ENCODE measurements at places on chromosomes 2 and 18.
A peak's percentile ranks its signal among the peaks of the same experiment; 100 is the strongest.

GRCh38 chr18:57797209-57797651 is 5.9 kb downstream of the ATP8B1 start:
- DNase-seq, result no peak

DNA sequence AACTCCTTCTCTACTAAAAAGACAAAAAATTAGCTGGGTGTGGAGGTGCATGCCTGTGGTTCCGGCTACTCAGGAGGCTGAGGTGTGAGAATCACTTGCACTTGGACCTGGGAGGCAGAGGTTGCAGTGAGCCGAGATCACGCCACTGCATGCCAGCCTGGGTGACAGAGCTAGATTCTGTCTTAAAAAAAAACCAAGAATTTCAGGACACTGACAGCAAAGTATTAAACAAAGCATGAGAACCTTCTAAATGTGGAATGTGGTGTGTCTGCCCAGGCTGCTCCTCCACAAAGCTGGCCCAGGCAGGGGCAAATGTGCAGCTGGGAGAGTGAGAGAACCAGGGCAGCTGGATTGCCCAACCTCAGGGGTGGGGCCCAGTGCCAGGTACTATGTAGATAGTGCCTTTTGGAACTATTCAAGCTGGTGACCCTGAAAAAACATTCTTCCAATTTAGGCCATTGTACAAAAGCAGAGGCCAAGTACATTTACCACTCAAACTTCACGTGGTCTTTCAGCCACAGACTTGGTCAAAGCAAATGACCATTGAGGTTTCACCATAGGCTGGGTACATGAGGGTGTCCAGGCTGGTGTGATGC is 6.7 kb upstream of the UGT1A5 start:
- DNase-seq, result no peak

DNA sequence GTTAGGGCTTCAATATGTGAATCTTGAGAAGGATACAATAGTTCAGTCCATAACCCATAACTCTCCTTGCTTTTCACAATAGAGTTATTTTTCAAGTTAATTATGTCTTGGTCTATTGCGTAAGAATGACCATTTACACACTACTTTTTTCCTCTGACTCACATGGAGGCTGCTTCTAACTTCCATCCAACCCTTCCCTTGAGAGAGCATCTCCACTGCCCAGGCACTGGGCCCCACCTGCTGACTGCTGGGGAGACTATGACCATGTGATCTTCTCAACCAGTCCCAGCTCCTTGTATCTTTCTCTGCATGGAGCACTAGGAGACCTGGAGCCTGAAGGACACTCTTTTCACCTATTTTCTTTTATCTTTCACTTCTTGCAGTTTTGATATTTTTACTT is 251.5 kb downstream of the GPD2 start:
- no peak for DNase-seq

DNA sequence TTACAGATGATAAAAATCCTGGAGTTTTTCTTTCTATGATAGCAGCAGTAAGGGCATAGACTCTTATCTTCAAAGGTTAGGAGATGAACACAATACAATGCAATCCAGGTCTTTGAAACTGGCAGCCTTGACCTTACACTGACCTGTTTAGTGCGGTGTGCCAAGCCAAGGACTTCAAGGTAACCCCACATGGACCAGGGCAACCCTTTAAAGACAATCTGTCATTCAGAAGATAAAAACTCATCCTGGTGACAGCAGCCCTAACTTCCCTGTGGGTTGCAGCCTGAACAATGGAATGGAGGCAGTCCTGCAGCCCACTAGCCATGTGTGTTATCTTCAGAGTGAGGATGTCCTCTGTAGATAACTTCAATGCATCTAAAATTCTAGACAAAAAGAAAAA is 78.1 kb downstream of the RTTN start:
- DNase-seq, result no peak

DNA sequence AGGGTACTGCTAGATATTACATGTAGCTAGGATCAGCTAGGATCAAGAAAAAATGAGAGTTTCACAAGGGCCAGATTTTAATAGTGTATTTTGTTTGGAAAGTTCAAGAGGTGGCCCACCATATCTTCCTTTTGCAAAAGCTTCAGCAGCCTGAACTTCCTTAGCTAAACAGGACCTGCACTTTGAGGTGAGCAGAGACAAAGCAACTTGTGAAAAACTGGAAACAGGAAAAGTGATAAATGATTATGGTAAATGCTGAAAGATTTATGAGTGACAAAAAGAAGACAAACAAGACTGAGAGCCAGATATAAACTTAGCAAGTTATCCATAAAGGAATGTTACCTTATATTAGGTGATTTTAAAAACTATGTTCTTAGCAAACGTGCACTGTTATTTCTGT is 123.6 kb downstream of the ZNF521 start:
- no peak for DNase-seq

DNA sequence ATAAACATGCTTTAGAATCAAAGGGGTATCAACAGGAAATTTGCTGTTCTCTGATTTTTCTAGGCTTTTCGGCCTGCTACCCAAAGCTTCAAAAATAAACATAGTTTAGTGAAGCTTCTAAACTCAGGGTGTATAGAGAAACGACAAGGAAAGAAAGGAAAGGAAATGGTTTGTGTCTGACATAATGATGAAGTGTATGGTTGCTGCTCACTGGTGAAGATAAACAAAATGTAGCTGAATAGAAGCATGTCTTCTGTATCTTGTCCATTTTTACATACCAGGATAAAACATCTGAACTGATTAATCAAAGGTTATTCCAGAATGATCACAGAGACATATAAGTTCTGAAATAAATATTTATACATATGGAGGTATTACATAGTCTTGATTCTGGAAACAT is 1324.6 kb upstream of the NRXN1 start:
- no peak for DNase-seq

DNA sequence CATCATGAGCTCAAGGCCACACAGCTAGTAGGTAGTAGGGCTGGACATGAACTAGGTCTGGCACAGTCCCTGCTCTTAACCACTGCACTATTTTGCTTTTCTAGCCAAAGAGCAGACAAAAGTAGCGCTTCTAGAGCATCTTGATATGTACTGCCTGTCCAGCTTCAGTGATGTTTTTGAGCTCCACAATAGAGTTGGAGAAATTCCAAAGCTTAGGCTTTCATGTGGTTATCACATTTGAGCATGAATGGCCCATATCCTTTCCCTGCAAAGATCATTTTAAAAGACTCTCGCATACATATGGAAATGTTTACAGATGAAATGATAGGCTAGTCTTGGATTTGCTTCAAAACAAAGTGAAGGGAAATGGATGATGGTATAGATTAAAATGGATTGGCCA is 128.7 kb downstream of the MAP3K20 start:
- no peak for DNase-seq

GRCh38 chr2:239927424-239927981 is 97.6 kb downstream of the NDUFA10 start:
- peak; percentile 80 for DNase-seq

- DNase-seq, result no peak
These were observed 6.7 kb upstream of the SCN1A start for GRCh38 chr2:166134252-166135151.

- no peak for DNase-seq
These were observed 310.2 kb upstream of the ID2 start for GRCh38 chr2:8371653-8372052.

- DNase-seq, result no peak
These were observed 137.3 kb upstream of the FHL2 start for GRCh38 chr2:105536175-105536574.

DNA sequence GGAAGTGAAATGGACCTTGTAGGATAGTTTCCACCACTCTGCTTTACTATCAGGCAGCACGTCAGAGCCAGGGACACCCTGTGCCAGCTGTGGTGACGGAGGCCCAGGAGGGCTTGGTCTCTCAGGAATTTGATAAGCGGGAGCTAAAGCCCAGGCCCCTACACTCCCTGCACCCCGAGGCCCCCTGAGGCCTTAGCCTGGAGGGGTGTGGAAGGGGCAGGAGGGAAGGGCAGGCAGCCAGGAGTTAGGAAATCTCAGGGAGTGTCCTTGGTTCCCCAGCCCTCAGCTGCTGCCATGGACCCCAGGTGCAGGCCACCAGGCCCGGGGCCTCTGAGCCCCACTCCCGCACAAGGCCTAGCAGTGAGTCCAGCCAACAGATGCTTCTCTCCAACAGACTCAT is 38.2 kb downstream of the PDIA6 start:
- no peak for DNase-seq

GRCh38 chr18:23314672-23315071 is 138.4 kb upstream of the RIOK3 start:
- no peak for DNase-seq

GRCh38 chr2:12702168-12703121 is 14.3 kb upstream of the TRIB2 start:
- no peak for DNase-seq

DNA sequence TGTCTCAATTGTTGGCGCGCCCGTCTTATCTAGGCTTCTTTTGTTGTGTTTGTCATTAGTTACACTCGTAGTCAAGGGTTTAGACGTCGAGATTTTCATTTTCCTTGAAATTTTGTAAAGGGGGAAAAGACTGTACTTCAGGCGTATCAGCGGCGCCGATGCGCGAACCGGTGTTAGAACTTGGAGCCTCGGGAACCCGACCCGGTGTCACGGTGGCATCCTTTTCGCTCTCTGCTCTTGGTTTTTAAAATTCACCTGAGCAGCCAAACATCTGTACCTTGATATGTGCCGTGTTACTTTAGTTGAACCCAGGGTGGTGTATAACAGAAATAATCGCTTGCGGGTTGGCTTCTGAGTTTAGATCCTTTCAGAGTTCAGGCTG is 643 bp downstream of the RMC1 start:
- no peak for DNase-seq

GRCh38 chr2:237201461-237202287 is 116.0 kb downstream of the COPS8 start:
- DNase-seq, result peak; percentile 81

- peak; percentile 39 for DNase-seq
These were observed 179.3 kb upstream of the LHCGR start for GRCh38 chr2:48934807-48935206.

- DNase-seq, result no peak
These were observed 215.3 kb downstream of the CALCRL start for GRCh38 chr2:187232749-187233148.

DNA sequence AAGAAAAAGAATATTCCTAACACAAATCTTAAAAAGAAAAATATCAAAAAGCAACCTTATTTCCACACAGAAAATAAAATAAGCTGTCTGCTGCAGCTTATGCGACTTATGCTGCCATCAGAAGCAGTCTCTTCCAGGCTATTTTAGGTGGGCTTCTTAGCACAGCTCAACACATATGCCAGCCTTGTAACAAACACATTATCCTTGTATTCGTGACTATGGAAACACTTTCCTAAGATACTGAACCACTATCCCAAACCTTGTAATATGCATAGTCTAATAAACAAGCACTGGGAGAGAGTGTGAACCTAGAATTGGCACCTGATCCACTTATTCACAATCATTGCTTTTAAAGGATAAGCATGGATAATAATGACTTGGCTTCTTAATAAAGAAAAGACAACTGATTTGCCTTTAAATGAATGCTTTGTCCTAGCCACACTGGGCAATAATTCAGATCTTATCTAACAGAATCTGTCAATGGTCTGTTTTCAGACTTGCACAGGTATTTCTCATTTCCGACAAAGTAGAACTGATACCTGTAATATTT is 40.0 kb upstream of the RNU4ATAC start:
- DNase-seq, result no peak

- no peak for DNase-seq
These were observed 75.2 kb downstream of the SEPTIN10 start for GRCh38 chr2:109538546-109538945.

DNA sequence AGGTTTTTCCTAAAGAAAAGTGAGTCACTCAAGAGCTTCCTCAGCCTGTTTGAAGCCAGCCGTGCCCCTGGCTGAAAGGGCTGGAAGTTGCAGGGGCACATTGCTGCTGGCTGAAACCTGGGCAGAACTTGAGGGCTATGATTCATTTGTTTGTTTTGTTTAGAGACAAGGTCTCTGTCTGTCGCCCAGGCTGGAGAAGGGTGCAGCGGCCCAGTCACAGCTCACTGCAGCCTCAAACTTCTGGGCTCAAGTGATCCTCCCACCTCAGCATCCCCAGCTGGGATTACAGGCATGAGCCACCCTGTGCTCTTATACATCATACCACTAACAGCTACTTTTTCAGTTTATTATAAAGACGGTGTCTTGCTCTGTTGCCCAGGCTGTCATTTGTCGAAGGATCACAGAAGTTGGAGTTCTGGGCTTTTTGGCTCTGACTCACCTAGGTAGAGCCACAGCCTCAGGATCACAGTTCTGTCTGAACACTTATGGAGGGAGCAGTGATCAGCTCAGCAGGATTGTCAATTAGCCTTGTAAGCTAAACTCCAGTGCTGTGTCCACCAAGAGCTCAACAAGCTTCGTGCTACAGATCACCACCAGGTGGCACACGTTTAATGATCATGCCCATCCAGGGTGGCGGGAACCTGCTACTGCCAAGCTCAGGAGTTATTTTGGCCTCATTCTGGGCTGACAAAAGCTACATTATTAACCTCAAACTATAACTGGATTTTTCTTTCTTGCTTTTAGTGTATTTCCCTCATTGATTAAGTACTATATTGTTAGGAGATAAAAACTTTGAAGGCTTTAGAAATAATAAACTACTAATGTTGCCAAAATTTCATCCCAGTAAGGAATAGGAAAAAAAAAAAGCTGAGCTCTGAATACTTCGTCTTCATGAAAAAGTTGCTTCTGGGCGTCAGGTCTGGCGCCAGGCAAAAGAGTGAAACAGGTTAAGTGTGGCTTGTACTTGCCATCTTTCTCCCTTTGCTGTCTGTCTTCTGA is 57.9 kb downstream of the ARHGEF33 start:
- DNase-seq, result peak; percentile 92

DNA sequence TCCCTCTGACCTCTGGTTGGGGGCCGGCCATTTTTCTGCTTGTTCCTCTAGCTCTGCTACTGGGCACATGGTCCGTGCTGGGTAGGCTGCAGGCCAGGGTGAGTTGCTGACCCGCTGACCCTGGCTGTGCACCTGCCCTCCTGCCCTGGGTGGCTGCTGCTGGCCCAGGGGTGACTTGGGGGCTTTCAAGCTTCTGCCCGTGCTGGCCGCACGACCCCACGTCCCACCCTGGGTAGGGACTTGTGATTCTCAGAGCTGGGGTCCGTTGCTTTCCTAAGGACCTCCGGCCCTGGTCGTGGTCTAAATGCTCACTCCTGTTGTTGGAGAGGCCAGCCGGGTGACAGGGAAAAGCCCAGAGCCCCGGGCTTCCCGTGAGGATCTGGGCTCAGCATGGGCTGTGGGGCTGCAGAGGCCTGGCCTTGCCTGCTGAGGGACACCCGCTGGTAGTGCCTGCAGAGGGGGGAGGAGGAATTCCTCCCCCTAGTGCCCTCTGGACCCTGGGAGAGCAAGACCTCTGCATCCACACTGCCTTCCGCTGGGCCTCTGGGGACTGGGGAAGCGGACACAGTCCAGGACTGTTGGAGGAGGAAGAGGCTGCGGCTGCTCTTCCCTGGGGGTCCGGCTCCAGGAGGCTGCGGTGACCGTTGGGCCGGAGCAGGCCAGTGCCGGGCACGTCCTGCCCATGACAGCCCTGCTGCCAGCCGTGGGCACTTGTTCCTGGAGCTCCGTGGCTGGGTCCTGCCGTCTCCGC is 6.3 kb upstream of the GAL3ST2 start:
- no peak for DNase-seq

- DNase-seq, result no peak
These were observed 29.1 kb upstream of the EPC2 start for GRCh38 chr2:148615381-148615841.

- DNase-seq, result peak; percentile 6
These were observed 411.0 kb upstream of the GYPC start for GRCh38 chr2:126244937-126245336.

All from Caki2 (cell line).